ENCODE measurements at places on chromosomes 1 and 21. TPM values are rescaled to one million over a fixed set of nuclear protein-coding genes. Genes with fewer than 3 reads are reported as not detected.

Gene CYP4Z1
- not detected for total RNA-seq

Gene HTR1D
- not detected for total RNA-seq

Gene GBP5
- 330 TPM for total RNA-seq

Gene THEM5
- not detected for total RNA-seq

Gene CHI3L2
- total RNA-seq: 28.8 TPM

Gene RPE65
- not detected for total RNA-seq

Gene HAO2
- not detected for total RNA-seq

Gene FAM151A
- total RNA-seq: not detected

Gene PEAR1
- total RNA-seq: 0.31 TPM

Gene KLF18
- total RNA-seq: not detected

Gene OLIG2
- total RNA-seq: not detected

Gene HJV
- total RNA-seq: not detected

Gene RAB7B
- total RNA-seq: not detected

Gene FNDC5
- total RNA-seq: not detected

Gene CLIC6
- total RNA-seq: not detected

Gene SPRR3
- total RNA-seq: not detected

Gene C1orf105
- total RNA-seq: 0.24 TPM

Gene RXFP4
- not detected for total RNA-seq

Gene S100B
- total RNA-seq: 0.36 TPM

Gene MAP1LC3C
- total RNA-seq: not detected

Gene MXRA8
- 0.12 TPM for total RNA-seq

Gene FAM72C
- total RNA-seq: 7.3 TPM

Gene IPP
- 10.3 TPM for total RNA-seq

Gene CD247
- 258 TPM for total RNA-seq

Gene HAPLN2
- 0.24 TPM for total RNA-seq

Gene NPHS2
- total RNA-seq: not detected

Gene OPRD1
- not detected for total RNA-seq

Gene KIF14
- 25.1 TPM for total RNA-seq

Gene FALEC
- total RNA-seq: not detected

Gene ADGRL2
- not detected for total RNA-seq

Gene SPRR2B
- total RNA-seq: not detected

Gene EFNA3
- total RNA-seq: 4.1 TPM

Gene TRNP1
- total RNA-seq: not detected

Gene DTL
- total RNA-seq: 44.8 TPM

Gene LZIC
- total RNA-seq: 27.9 TPM

Gene PKN2
- total RNA-seq: 25.5 TPM

Gene XCL2
- total RNA-seq: not detected

Gene FMN2
- not detected for total RNA-seq

Gene S100A2
- total RNA-seq: 0.60 TPM

Gene SYT2
- total RNA-seq: not detected

Gene PIK3R3
- 2.0 TPM for total RNA-seq

All from activated naive CD4-positive, alpha-beta T cell treated with anti-CD3 and anti-CD28 coated beads, Interleukin-2, amount 10 ng/mL, durations not matched to agents 5 hours and 36 hours (primary cell).